ENCODE measurements at places on chromosomes 6 and 20.

DNA sequence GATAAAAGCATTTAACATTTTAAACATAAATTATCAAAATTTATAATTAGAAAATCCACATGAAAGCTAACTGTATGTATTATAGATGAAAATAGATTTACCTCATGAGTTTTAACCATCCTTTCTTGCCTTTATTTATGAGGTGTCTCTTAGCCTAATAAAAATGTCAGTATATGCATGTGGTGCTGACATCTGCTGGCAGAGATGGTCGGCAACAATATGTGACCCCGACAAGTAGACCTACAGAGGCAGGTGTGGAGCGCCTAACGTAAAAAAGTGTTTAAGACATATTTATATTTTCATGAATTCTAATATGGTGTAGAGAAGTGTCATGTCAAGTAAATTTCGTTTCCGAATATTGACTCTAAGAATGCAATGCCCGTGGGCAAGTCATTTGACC lies 149.0 kb upstream of the FUT9 start:
- DNase-seq: no peak

DNA sequence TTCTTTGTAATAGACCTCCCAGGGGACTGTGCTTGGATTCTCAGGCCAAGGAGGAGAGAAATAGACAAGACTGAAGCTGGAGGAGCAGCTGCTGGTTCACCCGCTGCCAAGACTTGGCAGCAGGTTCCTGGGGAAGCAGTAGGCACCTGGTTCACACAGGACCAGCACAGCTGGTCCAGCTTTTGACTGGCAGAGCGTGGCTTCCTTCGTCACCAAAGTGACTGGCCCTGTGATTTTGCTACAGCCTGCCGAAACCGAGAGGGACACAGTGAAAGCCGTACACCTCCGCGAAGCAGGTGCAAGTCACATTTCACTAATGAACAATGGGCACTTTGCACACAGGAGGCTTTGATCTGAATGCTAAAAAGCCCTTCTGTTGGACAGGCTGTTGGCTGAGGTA lies 199.0 kb downstream of the RNF144B start:
- DNase-seq: no peak

DNA sequence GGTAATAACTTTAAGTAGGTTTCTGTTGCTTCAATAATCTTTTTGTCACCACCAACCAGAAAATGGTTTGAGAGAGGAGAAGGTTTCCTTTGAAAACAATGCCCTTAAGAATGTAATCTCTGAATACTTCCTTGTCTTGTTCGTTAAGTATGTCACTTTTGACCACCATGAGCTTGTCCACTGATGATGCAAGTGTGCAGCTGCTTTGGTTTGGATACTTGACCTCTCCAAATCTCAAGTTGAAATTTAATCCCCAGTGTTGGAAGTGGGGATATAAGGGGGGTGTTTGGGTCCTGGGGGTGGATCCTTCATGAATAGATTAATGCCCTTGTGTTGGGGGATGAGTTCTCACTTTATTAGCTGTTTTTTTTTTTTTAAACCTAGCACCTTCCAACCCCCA lies 985.4 kb downstream of the EPHA7 start:
- DNase-seq: no peak

DNA sequence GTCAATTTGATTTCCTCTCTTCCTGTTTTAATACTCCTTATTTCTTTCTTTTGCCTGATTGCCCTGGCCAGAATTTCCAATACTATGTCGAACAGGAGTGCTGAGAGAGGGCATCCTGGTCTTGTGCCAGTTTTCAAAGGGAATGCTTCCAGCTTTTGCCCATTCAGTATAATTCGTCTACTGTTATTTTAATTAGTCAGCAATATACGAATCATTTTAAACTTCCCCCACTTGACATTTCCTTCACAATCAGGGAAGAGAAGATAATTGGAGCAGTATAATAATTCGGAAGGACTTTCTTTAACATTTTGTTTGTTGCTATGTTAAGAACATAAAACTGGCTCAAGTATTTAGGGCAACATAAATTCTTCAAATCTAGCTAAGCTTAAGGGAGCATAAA lies 860.3 kb upstream of the SLC35B3 start:
- no peak for DNase-seq

- DNase-seq: no peak
Measured at GRCh38 chr20:3382836-3383235, 24.6 kb downstream of the DNAAF9 start.

GRCh38 chr6:167317172-167317571 lies 7.7 kb upstream of the TTLL2 start:
- DNase-seq: no peak

DNA sequence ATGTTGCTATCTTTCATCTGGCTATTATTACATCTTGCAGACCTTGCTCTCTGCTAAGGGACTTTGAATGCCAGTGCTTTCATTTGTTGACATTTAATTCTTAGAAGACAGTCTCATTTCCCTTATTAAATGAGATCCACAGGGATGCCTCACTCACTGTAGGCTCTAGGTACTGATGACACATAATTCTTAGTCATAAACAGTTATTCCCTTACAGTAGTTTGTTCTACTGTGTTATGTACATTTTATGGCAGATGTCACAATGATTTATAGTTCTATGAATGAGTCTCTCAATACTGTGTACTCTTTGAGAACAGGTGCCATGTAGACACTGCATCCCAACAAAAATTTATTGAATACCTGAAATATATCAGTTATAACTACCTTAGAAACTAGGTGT lies 70.3 kb downstream of the FAM83B start:
- no peak for DNase-seq

DNA sequence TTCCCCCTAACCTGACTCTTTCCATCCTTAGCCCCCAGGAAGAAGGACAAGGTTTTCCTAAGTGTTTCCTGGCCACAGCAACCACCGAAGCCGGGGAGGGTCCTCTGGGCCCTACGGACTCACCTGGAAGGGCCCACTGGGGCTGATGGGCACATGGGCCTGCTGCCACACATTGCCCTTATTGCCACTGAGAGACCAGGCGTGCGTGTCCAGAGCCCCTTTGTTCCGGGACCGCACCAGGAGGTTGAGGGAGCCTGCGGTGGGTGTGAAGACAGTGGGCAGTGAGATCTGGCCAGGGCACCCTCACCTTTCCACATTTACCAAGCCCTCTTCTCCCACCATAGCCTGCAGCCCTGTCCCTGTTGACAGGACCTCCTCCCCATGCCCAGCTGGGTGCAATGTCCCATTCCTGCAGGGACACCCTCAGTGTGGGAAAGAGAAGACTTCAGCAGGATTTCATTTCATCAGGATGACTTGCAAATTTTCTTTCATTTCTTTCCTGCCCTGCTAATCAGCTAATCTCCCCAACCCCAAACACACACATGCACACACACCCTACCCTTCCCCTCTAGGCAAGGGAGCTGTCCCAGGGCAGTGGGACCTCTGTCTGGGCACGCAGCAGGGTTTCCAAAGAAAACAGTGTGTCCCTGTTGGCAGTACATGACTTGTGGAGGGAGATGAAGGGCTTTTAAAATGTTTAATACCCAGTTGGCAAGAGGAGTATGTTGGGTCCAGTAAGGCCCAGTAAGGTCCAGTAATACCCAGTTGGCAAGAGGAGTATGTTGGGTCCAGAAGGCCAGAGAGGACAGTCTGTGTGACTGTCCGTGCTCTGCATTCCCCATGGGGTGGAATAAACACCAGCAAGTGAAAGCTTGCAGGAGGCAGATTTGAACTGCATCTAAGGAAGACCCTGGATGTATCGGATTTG lies 59.0 kb downstream of the MDGA1 start:
- no peak for DNase-seq

DNA sequence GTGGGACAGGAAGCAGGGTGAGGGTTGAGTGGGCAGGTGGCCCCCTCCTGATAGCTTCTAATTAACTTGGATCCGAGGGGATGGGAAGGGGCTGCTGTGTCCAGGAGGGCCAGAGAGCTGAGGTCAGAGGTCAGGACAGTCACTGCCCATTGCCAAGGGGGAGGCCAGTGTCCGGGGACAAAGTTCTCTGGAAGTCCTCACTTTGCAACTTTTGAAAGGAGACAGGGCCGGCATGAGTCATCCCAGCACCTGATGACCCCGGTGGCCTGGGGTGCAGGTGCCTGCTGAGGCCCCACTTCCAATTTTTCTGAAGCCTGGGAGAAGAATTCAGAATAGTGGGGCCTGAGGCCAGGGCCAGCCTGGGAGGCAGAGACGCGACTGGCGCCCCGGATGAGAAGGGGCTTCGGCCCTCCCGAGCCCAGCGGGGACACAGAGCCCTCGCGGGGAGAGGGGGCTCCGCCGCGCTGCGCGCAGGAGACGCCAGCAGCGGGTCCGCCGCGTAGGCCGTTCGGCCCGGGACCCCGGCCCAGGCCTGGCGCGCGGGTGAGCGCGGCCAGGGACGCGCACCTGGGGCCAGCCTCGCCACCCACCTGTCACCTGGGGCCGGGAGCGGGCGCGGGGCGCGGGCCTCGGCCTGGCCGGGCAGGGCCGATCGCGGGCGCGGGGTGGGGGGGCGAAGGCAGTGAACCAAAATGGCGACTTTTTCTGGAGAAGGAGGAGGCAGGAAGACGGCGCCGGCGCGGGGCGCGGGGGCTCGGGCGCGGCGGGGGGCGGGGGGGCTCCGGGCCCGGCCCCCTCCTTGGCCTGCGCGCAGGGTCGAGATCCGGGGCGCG lies 586 bp downstream of the ZNF512B start:
- peak; percentile 50 for DNase-seq

- no peak for DNase-seq
Measured at GRCh38 chr20:1198751-1199150, 4.5 kb upstream of the C20orf202 start.

DNA sequence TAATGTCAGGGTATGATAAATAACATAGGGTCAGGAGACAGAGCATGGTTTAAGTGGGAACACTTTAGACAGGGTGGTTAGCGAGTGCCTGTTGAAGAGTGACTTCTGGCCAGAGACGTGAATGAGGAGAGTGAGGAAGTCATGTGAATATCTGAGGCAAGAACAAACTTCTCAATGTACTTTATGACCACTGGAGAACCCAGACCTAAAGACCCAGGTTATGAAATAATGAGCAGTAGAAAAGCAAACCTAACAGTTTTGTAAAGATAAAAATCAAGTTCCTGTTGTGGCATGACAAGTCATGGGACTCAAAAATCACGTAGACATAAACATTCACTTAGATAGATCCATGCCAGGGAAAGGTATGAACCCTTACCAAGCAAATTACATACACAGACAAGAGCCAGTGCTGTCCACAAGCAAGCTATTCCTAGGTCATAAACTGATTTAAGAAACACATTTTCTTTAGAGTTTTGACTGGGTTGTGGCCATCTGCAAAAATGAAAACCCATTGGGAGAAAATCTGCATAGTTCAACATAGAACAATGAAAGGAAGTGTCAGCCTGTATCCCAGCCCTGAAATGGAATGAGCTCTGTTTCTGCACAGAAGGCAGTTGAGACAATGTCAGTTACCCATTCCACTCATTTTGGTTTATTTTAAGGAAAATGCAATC lies 2.2 kb upstream of the MYCT1 start:
- DNase-seq: no peak

GRCh38 chr20:3218307-3218988 lies 9.2 kb downstream of the ITPA start:
- peak; percentile 75 for DNase-seq

Measured in stimulated activated CD4-positive, alpha-beta T cell treated with anti-CD3 and anti-CD28 coated beads, Interleukin-12 subunit alpha, Interleukin-12 subunit beta, amount 100 ng/mL, for 4 hours (primary cell).